Activated CD4-positive, alpha-beta T cell treated with anti-CD3 and anti-CD28 coated beads, Interleukin-2, amount 50 U/mL, for 1 hour (primary cell): ENCODE measurements at places on chromosomes 1 and 21.

- DNase-seq, result no peak
Observed at GRCh38 chr1:53270873-53271272, 32.6 kb upstream of the MAGOH start.

GRCh38 chr1:230844561-230844960 is 23.8 kb downstream of the C1orf198 start:
- no peak for DNase-seq

DNA sequence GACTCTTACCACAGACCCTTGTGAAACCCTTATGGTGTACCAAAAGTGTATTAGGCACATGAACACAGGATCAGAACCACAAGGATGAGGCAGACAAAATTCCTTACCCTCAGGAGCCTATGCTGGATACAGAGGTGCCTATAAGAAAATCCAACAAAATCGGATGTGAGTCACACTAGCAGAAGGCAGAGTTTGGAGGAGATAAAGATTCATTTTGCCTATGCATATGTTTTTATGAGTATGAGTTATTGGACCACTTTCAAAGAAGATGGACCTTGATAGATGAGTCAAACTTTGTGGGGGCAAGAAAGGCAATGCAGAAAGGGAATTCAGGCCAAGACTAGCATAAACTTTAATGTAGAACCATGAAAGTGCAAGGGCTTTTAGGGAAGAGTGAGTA is 17.0 kb downstream of the CAMK1G start:
- no peak for DNase-seq

DNA sequence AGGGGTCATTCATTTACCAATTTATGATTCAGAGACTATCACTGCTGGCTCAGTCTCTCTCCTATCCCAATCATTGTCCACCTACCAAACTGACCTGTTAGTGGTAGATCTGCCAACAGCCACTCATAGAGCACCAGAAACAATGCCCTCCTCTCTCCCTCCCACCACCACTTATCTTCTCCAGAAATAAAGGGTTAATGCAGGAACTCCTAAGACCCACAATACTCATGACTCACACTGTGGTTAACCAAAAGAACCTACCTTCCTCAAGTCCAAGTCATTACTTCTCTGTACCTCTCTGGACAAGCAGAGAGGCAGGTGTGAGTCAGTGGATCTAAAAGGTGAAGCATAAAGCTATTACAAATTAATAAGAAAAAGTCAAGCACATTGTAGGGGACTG is 40.9 kb upstream of the CAMK1G start:
- DNase-seq, result no peak

DNA sequence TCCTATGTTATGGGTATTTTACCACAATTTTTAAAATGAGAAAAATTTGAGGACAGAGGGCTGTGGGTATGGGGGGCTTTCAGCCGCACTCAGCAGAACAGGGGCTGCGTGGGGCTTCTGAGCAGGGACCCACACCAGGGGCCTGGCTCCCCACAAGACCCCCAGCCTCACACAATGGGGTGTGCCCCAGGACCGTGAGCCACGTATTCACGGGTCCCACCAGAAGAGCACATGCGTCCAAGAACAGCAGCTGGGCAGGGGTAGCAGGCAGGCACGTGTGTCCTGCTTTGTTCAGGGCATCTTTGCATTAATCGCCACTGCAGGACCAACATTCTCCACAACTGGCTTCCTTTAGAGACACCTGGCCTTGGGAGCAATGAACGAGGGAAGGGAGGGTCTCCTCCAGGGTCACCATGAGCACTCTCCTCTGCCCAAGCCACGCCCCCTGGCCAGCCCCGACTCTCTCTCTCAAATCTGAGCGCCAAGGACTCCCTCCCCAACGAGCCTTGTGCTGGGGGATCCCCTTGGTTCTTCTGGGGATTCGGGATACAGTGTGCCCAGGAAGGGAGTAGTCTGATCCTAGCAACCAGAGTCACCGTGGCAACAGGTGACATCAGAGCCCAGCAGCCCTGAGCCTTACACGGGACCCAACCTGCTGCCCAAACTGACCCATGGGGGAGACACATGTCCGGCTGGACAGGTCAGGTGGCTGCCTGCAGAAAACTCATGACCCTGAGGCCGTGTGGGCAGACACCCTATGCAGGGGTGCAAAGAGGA is 7.4 kb upstream of the ARF1 start:
- DNase-seq, result no peak

- DNase-seq, result no peak
Observed at GRCh38 chr1:18681423-18681835, 50.8 kb downstream of the PAX7 start.

DNA sequence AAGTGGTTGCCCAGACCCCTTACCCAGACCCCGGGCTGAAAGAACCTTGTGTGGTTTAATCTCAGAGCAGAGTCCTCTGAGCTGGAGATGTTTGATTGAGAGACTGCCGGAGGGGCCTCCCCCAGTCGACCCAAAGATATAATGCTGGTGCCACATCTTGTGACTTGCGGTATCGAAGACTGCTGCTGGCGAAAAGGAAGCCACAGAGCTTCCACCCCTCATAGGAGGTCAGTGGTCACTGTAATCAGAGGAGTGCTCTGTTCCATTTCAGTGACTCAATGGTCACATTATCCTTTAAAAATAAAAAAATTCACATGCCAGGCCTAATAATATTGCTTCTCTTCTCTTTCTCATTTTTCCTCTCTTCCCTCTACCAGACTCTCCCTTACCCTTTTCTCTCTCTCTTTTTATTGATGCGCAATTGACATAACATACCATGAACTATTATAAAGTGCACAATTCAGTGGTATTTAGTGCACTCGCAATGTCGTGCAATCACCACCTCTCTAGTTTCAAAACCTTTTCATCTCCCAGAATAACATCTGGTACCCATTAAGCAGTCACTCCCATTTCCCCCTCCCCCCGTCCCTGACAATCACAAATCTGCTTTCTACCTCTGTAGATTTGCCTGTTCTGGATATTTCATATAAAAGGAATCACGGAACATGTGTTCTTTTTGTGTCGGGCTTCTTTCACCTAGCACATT is 52.6 kb upstream of the LYST start:
- no peak for DNase-seq

GRCh38 chr1:119260506-119260905 is 108.1 kb upstream of the HAO2 start:
- DNase-seq, result no peak

DNA sequence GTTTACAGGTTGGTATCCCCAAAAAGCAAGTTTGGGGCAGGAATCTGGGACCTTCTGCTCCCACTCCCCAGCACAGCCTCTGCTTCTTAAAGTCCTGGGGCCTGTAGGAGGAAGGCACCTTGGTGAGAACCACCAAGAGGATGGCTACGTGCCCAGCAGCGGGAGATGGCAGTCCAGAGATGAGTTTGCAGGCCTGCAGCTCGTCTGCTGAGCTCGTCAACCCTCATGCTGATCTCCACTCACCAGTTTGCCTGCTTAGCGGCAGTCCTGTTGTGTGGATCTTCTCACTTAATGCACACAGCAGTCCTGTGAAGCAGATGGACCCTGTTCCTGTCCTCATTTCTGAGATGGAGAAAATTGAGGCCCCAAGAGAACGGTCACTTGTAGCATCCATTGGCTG is 160.5 kb downstream of the DYRK1A start:
- no peak for DNase-seq

DNA sequence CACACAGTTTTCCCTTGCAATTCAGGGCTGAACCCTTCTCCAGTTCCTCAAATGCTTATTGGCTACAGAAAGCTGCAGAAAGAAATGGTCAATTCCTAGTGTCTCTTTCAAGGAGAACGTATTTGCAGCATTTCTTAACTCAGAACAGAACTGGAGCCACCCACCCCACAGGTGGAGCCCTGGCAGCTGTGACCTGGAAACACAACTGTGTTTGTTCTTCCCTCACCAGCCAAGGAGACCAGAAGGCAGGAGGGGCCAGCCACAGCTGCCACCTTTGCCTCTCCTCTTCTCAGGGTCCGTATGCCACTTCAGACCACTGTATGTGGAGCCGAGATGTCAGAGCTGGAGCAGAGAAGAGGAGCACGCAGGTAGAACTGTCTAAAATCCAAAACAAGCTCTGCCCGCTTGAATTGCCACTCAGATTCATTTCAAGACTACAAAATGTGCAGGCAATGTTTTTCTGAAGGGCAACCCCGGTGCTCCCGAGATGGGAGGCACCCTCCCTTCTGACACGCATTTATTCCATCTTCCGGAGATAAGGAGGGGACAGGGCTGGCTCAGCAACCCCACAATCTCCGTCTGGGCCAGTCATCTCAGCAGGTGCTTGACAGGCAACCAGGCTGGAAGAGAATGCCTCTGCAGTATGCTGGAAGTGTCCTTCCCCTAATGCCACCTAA is 16.7 kb downstream of the CD247 start:
- peak; percentile 40 for DNase-seq

DNA sequence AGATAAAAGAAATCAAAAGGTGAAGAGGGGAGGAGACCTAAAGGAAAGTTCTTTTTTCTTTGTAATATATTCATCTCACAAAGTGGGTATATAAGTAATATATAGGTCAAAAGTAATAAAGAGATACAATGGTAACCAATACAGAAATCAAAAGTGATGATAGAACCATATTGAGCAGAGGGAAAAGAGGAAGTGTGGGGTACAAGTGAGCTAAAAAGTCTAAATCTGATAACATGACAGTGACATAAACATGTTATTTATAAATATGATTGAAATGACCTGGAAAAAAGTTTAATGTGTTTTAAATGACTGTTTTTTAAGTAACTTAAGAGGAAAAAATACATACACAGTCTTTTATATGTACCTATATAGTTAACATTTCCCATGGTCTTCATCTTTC is 70.5 kb downstream of the MRPL39 start:
- no peak for DNase-seq

GRCh38 chr1:230534224-230534623 is 108.1 kb upstream of the COG2 start:
- no peak for DNase-seq

GRCh38 chr1:233897325-233898162 is 6.9 kb upstream of the SLC35F3 start:
- no peak for DNase-seq
